ENCODE measurements at places on chromosomes 5 and 9. TPM values are rescaled to one million over a fixed set of nuclear protein-coding genes. Genes with fewer than 3 reads are reported as not detected.

Gene OBP2B
- not detected for total RNA-seq

- DNase-seq, result peak; percentile 32
Measured at GRCh38 chr5:10046676-10047075, 203.0 kb downstream of the ATPSCKMT start.

DNA sequence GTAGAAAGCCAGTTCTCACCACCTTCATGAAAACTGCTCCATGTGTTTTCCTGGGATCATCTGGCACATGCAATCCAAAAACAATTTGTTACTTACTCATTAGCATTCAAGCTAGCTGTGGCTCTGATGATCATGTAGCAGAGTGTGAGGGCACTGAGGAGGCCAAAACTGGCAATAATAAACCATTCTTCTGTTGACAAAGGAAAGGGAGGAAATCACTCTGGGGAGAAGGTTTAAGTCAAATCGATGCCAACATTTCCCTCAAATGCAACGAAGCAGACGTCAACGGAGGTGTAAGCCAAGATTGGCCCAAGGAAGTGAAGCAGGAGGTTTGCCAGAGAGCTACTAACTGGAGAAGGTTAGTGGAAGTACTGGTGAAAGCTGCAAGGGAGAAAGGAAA is 55.7 kb upstream of the TBC1D9B start:
- DNase-seq, result no peak

- DNase-seq, result peak; percentile 35
Measured at GRCh38 chr5:179886190-179886911, 21.3 kb downstream of the TBC1D9B start.

- no peak for DNase-seq
Measured at GRCh38 chr5:79641414-79641813, 29.2 kb downstream of the TENT2 start.
